Left hindlimb (tissue), 1 donor: ENCODE measurements at places on chromosomes 1 and 21.

- DNase-seq, result no peak
Measured at GRCh38 chr1:225995919-225996864, 3.0 kb downstream of the SDE2 start.

DNA sequence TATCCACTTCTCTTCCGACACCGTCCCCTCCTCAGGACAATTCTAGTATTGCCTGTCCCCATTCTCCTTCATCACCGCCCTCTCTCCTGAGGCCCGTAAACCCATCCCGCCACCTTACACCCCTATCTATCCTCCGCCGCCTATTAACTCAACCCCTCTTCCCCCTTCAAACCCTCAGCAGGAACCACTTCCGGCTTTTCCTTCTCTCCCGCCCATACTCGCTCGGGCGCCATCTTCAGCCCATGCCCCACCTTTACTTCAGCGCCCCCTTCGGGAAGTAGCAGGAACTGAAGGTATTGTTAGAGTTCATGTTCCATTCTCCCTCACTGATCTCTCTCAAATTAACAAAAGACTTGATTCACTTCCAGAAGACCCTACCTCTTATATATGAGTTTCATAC lies 31.6 kb downstream of the VN1R5 start:
- DNase-seq, result no peak

- DNase-seq, result no peak
Measured at GRCh38 chr21:30733026-30733425, 14.0 kb downstream of the KRTAP21-2 start.

GRCh38 chr1:37575692-37576091 lies 19.0 kb downstream of the DNALI1 start:
- DNase-seq, result no peak

DNA sequence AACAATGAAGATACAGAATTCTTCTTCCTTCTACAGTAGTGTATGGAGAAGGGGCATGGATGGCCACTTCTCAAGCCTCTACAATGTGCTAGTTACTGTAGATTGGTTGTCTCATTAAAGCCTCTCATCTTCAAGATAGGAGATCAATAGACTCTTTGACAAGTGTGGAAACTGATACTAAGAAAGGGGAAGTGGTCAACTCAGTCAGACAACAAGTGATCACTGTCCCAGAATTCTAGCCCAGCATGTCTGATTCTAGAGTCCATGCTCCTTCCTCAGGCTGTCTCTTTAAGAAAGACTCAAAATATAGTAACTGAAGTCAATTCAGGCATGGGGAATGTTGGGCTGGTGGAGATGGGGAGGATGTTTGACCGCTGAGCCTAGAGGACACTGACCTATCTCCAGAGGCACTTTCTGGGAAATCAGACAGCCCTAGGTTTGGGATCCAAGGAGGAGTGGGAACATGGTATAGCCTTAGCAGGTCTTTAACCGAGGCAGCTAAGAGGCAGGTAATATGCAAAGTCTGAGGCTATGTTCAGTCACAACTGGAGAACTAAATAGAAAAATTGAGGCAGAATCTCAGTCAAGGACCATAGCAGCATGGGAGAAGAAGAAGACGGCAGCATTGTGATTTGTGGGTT lies 39.3 kb upstream of the EYA3 start:
- no peak for DNase-seq

- DNase-seq, result no peak
Measured at GRCh38 chr1:41788427-41788826, 130.3 kb downstream of the HIVEP3 start.

GRCh38 chr1:1598051-1598719 lies 1.8 kb downstream of the FNDC10 start:
- no peak for DNase-seq

GRCh38 chr1:184826001-184826400 lies 71.3 kb upstream of the EDEM3 start:
- DNase-seq, result no peak

DNA sequence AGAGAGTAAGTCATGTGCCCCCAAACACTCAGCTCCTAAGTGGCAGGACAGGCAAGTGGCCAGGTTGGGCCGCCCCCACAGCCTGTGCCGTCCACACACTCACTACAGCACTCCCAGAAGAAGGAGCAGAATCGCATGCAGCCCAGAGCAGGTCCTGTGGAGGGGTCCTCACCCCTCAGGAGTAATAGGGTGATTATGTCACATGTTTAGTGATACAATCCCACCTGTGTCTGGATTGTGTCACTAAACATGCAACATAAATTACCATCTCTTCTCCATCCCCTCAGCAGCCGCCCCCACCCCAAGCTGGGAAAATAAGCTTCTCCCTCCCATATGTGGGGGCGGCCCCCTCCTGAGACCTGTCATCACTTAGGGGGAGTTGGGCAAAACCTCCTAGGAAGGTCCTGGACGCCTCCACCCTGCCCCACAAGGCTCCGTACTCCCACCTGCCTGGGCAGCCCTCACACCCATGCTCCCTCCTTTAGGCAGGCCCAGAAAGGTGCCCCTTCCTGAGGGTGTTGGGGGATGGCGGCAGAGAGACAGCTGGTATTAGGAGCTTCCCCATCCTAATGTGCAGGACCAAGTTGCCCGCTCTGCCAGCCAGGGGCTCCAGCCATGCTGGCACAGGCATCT lies 56.9 kb downstream of the STUM start:
- DNase-seq, result no peak

DNA sequence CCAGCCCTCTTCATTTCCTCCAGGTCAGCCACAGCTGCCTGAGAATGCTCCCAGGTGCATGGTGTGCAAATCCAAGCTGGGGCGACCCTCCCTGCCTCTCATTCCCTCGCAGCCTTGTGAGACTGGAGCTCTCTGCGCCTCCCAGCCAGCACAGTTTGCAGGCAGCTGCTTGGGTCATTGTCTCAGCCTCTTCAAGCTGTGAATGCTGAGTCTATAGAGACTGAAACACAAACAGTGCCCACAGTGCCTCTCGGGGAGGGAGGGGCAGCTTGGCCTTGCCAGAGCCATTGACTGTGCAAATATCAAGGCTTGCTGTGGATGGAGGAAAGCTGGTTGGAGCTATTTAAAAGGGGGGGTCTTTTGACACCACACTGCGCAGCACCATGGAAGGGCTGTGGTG lies 10.6 kb downstream of the PLXNA2 start:
- peak; percentile 72 for DNase-seq

DNA sequence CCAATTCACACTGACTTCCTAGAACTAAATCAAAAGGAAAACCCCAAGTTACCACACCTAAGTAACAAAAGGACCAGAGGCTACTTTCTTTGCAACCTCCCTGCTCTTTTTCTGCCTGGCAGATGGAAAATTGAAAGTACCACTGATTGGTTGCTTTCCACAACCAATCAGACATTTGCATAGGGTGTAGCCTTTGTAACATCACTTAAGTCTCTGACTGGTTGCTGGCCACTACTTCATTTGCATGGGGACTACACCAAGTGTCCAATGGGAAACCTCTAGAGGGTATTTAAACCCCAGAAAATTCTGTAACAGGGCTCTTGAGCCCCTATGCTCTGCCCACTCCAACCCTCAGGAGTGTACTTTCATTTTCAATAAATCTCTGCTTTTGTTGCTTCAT lies 365.0 kb downstream of the LTN1 start:
- DNase-seq, result no peak

DNA sequence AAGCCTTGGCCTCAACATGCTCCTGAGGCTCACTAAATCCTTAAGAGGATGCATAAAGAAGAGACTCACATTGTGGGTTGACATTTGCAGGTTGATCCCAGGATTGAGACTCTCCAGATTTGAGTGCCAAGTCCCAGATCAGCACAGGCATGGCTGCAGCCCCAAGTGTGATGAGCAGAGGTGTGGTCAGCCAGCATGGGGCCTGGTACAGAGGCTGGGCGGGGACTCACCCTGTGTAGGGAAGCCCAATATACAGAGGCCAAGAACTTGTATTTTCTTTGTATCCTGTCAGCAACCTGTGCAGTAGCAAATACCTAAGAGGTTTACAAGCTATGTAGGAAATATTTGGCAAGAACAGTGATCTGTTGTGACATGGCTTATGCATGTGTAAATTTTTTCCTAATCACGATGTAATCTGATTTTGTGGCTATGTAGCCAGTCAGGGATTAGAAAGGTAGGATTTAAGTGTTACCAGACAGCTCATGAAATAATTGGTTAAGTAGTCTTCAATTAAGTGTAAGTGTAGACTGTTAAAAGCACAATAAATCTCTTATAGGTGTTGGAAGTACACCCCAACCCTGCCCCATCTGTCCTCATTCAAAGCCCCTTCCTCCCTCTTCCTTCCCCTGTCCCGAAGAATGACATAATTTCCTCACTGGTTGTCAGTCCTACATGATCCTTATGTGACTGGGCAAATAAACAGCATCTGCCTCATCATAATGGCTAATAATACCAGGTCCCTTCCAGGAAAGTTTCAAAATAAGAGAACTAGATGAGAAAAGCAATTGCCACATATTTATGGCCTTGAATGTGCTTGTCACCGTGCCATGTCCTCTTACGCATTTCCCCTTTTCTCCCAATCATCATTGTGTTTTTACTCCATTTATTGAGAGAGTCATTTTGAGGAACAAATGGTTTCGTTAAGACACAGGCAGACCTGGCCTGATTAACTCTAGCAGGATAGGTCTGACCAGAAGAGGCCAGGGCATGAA lies 120.9 kb downstream of the HLX start:
- DNase-seq, result no peak

- peak; percentile 91 for DNase-seq
Measured at GRCh38 chr1:171841050-171841910, at the start of gene DNM3. TSS of gene DNM3 (plus strand) at chr1:171841498. CDS start at chr1:171841657, 159 bp downstream.

DNA sequence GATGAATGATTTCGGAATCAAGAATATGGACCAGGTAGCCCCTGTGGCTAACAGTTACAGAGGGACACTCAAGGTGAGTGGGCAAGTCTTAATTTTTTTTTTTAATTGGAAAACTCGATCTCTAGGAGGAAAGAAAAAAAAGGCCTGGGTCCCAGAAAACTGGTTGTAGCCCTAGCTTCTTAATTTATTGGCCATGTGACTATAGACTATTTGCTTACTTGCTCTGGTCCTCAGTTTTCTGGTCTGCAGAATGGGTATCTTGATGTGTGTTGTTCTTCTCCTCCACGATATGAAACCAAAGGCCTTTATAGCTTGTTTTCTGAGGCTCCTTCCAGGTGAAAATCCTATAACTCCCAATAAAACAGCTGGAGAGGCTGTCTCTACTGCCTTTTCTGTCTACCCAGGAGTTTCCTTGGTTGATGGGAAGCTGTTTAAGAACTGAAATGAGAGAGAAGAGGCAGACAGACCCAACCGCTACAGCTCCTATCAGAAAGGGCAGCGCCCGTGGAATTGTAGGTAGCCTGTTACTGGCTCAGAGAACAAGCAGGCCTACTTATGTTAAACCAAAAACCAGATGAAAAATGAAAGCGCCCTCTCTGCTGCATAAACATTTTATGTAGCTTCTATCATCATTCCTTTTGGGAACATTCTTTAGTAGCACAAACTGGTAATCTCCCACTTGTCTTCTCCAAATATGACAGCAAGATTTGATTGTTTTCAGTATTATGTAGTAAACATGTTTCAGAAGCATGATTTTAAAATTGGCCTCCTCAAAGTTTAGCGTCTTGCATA lies 4.5 kb downstream of the ETS2 start:
- DNase-seq, result no peak

- DNase-seq, result no peak
Measured at GRCh38 chr1:245582026-245582425, 427.2 kb downstream of the KIF26B start.

GRCh38 chr1:37265786-37266667 lies 208.4 kb upstream of the ZC3H12A start:
- no peak for DNase-seq

- DNase-seq, result no peak
Measured at GRCh38 chr1:216914974-216915373, 191.7 kb upstream of the ESRRG start.

- DNase-seq, result no peak
Measured at GRCh38 chr1:89631816-89632656, 884 bp upstream of the LRRC8C start.

- DNase-seq, result no peak
Measured at GRCh38 chr1:11675325-11675724, 5.6 kb downstream of the MAD2L2 start.

DNA sequence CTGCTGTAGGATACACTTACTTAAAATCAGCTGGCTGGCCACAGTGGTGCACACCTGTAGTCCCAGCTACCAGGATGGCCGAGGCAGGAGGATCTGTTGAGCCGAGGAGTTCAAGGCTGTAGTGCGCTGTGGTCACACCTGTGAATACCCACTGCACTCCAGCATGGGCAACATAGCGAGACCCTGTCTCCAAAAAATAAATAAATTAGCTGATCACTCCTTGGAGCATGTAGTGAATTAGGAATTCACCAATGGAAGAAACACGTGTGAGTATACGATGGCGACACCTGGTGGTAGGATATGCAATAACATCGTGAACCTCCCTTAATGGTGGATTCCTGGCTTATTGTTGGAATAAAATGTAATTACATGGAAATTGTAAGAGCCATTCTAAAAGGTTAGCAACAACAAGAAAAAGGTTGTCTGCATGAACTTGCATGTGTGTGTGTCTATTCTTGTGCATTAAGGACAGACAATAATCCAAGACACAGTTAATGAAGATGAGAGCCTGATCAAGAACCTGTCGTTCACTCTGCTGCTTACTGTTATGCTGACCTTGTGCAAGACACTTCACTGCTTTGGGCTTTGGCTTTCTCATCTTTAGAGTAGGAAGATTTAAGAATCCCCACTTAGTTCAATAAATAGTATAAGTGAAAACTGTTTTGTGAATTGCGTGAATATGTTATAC lies 38.6 kb upstream of the COX20 start:
- peak; percentile 53 for DNase-seq

- no peak for DNase-seq
Measured at GRCh38 chr1:7382971-7383370, 388.1 kb upstream of the VAMP3 start.

DNA sequence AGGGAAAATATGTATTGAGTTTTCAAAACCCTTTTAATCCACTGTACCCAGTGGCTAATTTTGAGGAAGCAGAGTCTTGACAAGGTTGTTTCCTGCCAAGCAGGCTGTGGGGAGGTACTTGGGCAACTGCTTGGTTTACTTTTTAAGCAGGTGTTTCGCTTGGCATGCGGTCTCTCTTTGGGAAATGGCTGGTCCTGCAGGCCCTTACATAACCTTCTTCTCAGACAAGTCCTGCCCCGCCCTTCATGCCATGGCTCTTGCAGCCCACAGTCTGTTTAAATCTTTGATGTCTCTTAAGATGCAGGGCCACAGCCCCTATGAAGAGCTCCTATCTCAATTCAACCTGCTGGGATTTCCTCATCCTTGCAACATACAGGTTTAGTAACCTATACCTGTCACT lies 36.0 kb upstream of the ABCD3 start:
- DNase-seq, result no peak

- DNase-seq, result no peak
Measured at GRCh38 chr1:227270554-227270953, 47.7 kb downstream of the CDC42BPA start.
